Stimulated activated CD4-positive, alpha-beta T cell treated with anti-CD3 and anti-CD28 coated beads, Interleukin-1b, Interleukin-23, amount 100 ng/mL, for 1 hour (primary cell): ENCODE measurements at places on chromosomes 5 and 9.

GRCh38 chr5:132877938-132878337 lies 4.5 kb downstream of the LEAP2 start:
- no peak for DNase-seq

DNA sequence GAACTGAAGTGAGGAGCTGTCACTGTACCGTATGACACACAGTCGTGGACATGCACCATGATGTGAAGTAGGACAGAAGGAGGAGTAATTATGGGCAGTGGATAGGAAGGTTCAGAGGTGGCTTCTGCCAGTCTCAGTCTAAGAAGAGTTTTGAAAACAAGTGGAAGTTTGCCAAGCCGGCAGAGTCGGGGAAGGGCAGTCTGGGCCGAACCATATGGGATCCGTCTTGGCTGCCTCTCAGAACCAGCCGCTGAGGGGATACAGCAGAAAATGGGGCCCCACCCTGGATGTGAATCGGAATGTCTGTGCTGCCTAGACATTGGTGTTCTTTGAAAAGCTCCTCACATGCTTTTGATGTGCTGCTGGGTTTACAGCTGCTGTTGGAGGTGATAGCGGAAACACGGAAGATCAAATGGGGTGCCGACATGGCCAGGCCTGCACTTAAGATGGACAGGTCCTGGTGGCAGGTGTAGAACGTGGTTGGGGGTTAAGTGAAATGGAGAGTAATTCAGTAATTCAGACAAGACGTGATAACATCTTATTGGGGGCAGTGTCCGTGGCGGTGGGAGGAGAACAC lies 11.2 kb downstream of the SNX18 start:
- DNase-seq, result no peak

DNA sequence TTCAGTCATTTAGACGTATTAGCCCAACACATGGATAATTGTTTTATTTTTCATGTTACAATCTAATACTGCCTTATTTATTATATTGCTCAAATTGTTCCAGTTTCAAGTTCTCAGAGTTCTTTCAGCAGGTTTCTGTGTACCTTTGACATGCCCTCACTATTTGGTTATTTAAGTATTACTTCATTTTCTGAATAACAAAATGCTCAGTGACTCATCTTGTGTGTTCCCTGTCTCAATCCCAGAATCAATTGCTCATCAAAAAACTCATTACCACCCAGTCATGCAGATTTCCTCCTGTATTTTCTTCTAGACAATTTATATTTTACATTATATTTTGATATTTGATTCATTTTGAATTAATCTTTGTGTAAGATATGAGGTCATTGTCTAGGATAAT lies 562.6 kb downstream of the ANXA1 start:
- DNase-seq, result no peak

GRCh38 chr9:129483415-129484351 lies 137.2 kb downstream of the C9orf50 start:
- DNase-seq, result no peak

DNA sequence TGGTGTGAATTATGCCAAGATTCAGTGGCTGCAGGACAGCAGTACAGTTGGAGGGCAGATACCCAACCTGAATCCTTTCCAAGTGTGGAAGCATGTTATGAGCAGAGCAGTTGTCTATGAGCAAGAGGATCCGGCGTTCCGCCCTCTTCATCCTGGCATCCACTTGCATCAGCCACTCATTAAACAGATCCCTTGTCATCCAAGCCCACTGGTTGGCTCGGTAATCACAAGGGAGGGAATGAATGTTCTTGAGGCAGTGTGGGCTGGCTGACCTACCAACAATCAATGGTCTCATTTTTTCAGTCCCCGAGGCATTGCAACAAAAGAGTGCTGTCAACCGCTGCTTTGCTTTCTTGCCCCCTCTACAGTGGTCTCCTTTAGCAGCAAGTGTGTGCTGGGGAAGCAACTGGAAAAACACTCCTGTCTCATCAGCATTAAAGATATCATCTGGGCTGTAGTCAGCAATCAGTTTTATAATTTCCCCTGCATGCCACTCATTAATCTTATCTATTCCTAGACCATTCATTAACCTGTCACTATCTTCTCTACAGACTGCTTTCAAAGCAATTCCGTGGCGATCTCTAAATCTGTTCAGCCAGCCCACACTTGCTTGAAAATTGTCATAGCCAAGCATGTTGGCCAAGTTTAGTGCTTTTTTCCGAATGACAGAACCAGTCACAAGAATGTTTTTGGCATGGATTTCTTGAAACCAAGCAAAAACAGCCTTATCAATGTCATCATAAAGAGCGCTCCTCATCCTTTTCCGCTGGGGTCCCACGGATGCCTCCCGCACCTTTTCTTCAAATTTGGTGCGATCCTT lies 4.9 kb downstream of the TIGD6 start:
- no peak for DNase-seq

DNA sequence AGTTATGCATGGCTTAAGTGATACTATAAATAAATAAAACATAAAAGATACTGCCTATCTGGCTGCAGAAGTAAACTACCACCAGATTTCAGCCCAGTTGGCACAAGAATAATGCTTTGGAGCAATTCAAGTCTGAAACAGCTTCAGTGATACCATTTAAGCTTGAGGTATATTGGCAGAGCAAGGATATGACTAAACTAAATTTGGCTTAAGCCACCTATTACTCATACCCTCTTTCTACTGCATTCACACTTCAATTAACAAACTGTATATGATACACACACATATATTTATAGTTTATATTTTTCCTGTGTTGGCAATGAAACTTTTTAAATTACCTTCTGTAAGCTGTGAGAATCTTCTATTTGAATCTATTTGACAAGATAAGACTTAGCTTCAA lies 431.9 kb downstream of the ANXA1 start:
- no peak for DNase-seq

GRCh38 chr9:115262952-115263351 lies 145.0 kb upstream of the TNC start:
- no peak for DNase-seq

DNA sequence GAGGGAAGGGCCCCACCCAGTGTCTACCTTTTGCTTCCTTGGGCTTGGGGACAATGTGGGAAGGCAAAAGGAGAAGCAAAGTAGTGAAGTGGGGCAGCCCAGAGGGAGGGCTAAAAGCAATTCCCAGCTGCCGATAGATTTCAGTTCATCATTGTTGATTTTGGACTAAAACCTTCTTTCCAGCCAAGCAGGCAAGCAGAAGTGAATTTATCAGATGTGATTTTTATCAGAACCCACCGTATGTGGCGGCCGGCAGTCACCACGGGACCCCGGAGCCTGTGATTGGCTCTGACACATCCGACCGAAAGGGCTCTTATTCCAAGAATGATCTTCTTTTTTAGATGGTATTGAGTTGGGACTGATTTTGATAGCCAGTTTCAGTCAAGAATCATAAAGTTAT lies 559.9 kb downstream of the PSAT1 start:
- DNase-seq, result no peak

DNA sequence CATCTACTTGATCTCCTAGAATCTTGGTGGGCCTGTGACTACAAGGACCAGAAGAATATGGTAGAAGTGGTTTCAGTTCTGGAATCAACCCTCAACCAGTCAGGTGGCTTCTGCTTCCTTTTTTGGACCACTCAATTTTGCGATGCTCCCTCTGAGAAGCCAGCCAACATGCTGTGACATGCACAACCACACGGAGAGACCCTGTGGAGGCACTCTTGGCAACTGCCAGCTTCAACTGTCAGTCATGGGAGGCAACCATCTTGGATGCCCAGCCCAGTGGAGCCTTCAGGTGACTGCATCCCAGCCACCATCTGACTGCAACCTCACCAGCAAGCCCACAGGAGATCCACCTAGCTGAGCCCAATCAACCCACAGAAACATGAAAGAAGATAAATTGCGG lies 137.3 kb downstream of the FAM114A2 start:
- no peak for DNase-seq

GRCh38 chr5:134131578-134132350 lies 17.3 kb downstream of the TCF7 start:
- no peak for DNase-seq

GRCh38 chr5:166795756-166796155 lies 1495.7 kb upstream of the WWC1 start:
- DNase-seq, result no peak

DNA sequence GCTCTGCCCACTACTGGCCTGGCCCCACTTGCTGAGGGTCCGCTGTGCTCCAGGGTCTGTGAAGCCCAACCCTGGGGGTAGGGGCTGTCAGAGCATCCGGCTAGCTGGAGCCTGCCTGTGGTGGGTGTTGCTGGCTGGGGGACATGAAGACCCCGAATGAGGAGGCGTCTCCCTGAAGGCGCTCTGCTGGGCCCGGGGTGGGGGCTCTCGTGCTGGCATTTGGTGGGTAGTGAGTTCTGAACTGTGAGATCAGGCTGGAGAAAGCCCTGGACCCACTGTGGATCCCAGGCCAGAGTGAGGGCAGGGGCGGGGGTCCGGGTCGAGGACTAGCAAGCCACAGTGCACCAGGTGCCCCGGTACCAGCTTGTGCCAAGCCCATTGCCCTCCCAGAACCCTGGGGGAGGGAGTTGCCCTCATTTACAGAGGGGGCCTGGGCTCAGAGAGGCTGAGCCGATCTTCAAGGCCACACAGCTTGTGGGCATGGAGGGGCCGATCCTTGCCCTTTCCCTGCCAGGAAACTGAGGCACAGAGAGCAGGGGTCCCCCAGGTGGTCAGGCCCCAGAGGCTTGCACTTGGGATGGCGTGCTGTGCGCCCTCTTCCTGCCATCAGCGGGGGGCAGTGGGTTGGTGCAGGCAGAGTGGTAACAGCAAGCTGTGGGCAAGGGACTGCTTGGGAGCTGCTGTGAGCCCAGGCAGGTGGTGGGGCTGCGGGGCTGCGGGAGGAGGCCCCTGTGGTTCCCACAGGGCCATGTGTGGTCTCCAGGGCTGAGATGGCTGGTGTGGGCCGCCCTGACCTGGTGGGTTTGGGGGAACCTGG lies 15.9 kb downstream of the RXRA start:
- DNase-seq, result no peak

- DNase-seq, result no peak
These were observed 13.8 kb downstream of the NAIP start for GRCh38 chr5:71011194-71011792.
